Right lobe of liver (tissue), 6 donors: ENCODE measurements at places on chromosomes 5 and 9. TPM values are rescaled to one million over a fixed set of nuclear protein-coding genes. Genes with fewer than 3 reads are reported as not detected.
A peak's percentile ranks its signal among the peaks of the same experiment; 100 is the strongest.

GRCh38 chr5:53006911-53007890 is 18.0 kb downstream of the ITGA2 start:
- DNase-seq, result no peak

DNA sequence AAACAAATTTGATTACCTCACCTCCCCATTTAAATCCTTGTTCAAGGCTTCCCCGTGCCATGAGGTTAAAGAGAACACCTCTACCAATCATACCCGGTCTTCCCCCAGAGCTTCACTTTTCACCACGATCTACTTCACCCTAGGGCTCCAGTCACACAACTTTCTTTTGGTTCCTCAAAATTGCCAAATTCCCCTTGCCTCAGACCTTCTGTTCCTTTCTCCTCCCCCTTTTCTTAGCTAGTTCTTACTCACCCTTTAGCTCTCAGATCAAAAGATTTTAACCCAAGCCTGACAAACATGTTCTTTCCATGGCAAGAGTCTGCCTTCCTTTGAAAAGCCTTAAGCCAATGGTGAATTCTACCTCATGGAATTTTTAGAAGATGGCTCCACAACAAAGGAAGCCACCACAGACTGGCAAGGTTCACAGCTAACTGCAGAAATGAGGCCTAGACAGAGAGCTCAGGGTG is 56.7 kb downstream of the MAPKAP1 start:
- DNase-seq, result no peak

DNA sequence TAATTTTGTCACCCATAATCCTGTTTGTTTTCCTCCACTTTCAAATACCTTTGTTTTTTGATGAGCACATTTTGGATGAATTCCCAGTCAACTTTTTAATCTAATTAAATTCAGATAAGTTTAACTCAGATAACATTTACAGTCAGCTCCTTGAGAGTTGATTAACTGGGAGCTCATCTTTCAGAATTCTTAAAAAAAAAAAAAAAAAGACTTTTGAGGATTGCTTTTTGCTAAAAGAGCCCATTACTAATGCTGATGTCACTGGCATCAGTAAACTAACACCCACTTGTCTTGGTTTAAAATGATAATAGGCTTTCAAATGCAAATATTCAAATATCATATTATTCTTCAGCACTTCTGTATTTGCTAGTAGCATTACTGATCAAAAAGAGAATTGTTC is 47.1 kb upstream of the NFIB start:
- DNase-seq, result no peak

DNA sequence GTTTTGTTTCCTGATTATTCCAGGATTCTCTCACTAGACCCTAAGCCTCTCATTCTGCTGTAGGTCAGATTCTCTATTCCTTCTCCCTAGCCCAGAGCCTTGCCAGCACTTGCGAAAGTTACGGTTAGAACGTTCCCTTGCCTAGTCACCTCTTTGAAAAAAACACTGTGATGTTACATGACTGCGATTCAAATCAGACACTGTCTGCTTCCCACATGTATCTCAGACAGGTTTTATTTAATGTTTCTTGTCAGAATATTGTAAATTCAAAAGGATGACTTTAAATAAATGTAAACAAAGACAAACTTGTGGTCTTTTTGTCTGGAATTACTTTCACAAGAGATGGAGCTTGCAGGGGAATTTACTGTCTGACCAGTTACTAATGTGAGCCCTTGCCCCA is 116.5 kb upstream of the OTULINL start:
- DNase-seq, result no peak

DNA sequence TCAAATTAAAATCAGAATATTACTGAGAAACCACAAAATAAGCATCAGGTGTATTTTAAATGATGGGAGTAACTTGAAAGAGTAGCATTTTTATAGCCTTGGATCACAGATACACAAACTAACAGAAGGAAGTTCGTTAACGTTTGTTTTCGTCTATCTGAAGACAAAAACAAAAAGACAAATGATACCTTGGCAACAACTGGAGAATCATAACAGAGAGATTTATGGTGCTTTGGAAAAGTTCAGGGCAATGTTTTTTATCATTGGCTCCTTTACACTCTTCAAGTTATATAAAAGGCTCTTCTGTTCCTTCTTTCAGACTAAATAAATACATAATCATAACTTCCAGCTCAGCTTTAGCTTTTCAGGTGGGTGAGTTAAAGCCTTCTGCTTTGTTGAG is 128.1 kb upstream of the VLDLR start:
- DNase-seq, result no peak

GRCh38 chr9:119853126-119853525 is 483.9 kb upstream of the BRINP1 start:
- no peak for DNase-seq

GRCh38 chr9:100474082-100474923 is 1.4 kb downstream of the TMEFF1 start:
- no peak for DNase-seq

DNA sequence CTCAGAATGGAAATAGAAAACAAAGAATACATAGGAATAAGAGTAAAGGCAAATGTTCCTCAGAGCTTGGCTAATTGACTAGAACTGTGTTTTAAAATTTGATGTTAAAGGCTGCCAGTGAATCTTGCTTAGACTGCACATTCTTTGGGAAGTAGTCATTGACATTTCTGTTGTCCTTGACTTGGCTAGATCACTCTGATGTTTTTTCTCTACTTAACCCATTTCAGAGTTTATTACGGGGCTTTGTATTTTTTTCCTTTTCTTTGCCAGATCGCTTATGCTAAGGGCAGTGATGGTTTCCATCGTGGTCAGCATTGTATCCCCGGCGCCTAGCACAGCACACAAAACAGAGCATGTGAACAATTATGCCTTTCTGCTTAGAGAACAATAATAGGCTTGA is 1126.7 kb upstream of the CDH9 start:
- DNase-seq, result no peak

DNA sequence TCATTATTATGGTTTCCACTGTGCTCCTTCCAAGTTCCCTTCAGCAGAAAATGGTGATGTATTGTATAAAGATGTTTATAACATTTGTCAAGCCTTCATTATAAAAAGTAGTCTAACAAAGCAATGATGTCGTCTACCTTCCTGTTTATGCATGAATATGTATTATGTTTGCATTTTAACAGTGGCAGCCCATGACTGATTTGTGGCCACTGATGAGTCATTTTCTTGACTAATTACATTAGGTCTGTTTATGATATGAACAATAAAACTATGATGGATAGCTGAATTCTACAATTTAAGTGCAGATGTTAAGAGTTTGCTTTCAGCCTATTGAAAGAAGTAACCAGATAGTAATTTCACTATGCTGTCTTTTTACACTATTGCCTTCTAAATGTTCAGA is 75.4 kb upstream of the ADAMTS19 start:
- DNase-seq, result no peak

GRCh38 chr5:88556406-88556805 is 287.8 kb upstream of the TMEM161B start:
- DNase-seq, result no peak

GRCh38 chr5:119746984-119747383 is 117.6 kb downstream of the FAM170A start:
- DNase-seq, result no peak

DNA sequence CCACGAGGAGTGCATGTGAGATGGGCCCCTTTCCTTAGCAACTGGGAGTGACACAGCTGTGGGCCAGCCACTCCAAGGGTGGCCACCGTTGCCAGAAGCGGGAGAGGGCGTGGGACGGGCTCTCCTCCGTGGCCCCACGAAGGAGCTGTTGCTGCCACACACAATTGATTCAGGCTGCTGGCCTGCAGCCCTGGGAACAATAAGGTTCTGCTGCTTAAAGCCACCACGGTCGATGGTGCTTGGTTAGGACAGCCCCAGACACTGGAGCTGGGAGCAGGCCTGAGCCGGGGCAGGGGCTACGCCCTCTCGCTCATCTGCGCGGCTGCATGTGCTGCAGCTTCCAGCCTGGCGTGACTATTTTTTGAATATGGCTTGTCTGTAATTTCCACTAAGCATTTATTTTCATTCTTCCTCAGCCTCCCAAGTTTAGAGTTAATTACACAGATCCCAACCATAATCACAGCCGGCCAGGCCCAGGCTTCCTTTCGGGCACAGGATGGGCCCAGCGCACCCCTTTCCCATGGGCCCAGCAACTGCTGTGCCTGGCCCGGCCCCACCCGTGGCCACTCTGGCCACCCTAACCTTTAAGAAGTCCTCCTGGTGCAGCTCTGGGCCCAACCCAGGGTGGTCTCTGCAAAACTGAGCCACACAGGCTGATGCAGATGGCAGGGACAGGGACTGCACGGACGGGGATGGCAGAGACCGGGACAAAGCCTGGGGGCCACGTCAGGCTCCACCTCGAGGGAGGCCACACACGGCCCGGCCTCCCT is 49.7 kb downstream of the VAV2 start:
- peak; percentile 44 for DNase-seq

DNA sequence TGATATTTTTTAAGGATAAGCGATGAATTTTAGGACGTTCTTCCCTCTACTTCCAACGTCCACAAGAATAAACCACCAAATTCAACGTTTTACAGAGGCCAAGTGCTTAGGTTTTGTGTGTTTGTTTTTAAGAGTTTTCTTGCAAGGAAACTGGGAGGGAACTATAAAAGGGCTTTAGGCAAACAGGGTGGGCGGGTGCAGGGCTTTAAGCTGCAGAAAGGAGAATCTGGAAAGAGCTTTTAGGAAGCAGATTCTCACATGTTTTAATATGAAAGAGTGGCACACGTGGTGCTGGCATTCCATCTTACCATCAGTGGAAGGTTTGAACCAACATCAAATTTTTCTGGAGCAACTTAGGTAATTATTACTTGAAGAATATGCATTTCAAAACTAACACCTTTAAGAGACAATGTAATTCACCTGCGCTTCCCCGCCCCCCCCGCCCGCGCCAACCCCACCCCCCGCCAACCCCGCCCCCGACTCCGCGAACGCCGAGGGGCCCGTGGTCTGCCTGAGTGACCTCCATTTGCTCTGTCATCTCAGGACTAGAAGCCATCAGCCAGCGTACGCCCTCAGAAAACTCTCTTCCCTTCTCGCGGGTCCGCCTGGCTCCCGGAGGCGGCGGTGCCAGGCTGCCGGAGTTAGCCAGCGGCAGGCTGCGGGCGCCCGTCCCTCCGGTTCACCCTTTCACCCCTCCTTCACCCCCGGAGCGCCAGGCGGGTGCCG is 911 bp upstream of the PIK3R1 start:
- no peak for DNase-seq

- no peak for DNase-seq
Measured at GRCh38 chr9:38119560-38120236, 50.7 kb upstream of the SHB start.

GRCh38 chr5:64144425-64145215 is 21.0 kb upstream of the RNF180 start:
- DNase-seq, result no peak

- no peak for DNase-seq
Measured at GRCh38 chr9:33782395-33783152, 12.8 kb upstream of the PRSS3 start.

DNA sequence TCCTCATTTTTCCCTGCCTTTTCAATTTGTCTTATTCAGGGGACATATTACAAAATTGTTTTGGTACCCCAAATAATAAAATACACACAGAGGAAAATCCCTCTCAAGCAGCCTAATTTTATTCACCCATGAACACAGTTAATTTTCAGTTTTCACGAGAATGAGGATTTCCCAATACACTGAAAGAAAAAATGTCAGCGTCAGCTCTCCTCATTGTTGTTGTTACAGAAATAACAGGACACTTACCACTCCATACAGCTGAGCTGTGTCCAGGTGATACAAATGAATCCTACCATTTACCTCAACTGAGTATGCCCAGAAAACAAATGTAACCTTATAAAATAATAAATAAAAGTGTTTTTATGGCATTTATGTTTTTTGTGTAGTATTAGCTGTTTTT is 144.6 kb upstream of the PCA3 start:
- DNase-seq, result no peak

DNA sequence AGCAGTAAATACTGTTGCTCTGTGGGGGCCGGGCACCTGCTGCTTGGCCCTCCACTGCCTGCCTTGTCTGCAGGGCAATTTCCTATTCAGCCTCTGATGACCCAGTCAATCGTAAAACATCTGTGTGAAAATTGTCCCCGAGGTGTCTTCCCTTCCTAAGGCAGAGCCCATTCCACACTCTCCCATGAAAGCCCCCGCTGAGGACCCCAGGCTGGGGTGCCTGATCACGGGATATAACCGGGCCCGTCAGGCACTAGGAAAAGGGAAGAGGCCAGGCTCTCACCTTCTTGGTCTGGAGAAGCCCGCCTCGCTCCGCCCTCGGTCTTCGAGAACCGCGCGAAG is 27.2 kb upstream of the SCGB3A1 start:
- no peak for DNase-seq

DNA sequence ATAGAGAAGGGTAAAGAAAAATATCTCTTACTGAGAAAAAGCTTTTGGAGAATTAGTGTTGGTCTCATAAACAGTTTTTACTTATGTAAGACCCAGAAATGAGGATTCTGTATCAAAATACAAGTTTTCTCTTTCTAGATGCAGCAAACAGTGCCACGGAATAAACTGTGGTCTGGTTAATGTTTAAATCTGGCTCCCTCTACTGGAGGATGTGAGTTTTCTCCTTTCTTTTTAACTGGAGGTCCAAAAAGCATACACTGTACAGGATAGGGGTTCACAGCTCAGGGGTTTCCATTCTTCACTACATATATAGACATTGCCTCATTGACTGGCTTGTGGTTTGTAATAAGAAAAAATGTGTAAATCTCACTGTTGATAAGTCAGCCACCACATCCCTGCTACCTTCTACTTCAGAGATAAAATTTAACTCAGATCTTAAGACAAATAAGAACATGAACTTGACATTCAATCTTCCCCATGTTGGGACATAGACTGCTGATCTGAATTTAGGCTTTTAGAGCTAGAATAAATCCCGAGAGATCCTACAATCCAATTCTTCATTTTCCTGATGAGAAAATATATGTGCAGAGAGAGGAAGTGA is 98.9 kb downstream of the CFAP95 start:
- no peak for DNase-seq

GRCh38 chr5:125719681-125720347 is 703.4 kb upstream of the GRAMD2B start:
- DNase-seq, result no peak

The ZNF879 gene
- total RNA-seq, result 1.0 TPM

The GABRA6 gene
- total RNA-seq, result not detected

The PRR16 gene
- 1.2 TPM for total RNA-seq

The STOML2 gene
- total RNA-seq, result 102 TPM

The CAMK2A gene
- 0.26 TPM for total RNA-seq

The PLAC8L1 gene
- total RNA-seq, result not detected
